GOT3 (cell line): ENCODE measurements at places on chromosomes 11 and 22.

- no peak for DNase-seq
Observed at GRCh38 chr11:117492578-117493251, 165.1 kb downstream of the CEP164 start.

GRCh38 chr11:942823-943222 lies 17.2 kb downstream of the AP2A2 start:
- no peak for DNase-seq

DNA sequence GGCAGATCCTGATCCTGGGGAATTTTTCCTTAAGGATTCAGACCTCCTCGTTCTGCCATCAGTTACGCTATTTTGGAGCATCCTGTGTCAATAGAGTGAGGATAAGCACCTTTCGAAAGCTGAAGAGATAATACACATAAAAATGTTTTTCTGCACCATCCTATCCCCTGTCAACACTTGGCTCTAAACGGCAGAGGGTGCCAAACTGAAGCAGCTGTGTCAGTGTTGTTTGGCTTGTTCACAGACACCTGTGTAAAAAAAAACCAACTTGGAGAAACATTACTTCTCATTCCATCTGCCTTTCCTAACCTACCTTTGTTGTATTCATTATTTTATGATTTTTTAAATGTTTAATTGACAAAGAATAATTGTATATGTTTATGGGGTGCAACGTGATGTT lies 417.0 kb upstream of the DDI1 start:
- DNase-seq: no peak

GRCh38 chr22:26737262-26737661 lies 79.9 kb downstream of the MIAT start:
- DNase-seq: no peak

- DNase-seq: no peak
Observed at GRCh38 chr11:79243422-79244210, 197.2 kb downstream of the TENM4 start.

GRCh38 chr11:19546325-19546724 lies 166.3 kb upstream of the NAV2 start:
- DNase-seq: no peak

- no peak for DNase-seq
Observed at GRCh38 chr22:39664485-39665200, 94.1 kb downstream of the CACNA1I start.

GRCh38 chr11:217704-218103 lies 10.2 kb downstream of the RIC8A start:
- no peak for DNase-seq

DNA sequence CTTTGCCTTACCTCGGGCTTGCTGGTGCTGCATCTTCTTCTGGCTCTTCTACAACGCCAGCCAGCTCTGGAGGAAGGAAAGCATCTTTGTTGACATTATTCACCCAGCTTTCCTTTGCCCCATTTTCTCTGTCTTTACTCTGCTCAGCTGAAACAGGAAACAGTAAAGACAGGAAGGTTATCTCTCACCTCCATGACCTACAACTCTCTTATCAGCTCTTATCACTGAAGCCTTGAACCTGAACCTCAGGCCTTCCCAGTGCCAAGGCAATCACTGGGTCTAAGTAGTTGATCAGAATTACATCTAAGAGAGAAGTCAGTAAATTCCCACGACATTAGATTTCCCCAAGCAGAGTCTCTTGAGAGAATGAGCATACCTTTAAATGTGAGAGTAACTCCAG lies 59.6 kb upstream of the CCDC89 start:
- no peak for DNase-seq

DNA sequence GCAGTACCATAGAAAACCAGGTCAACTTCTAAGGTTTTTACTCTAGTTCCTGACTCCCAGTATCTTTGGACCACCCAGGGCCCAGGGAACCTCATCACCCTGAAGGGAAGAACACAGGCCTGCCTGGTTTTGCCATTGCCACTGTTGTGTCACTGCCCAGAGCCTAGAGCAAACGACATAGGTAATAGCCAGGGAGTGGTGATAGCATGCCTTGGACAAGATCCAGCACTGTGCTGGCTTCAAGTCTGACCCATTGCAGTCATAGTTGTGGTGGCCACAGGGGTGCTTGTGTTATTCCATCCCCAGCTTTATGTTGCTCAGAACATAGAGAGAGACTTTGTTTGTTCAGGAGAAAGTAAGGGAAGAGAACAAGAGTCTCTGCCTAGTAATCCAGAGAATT lies 2310.2 kb downstream of the LRRC4C start:
- no peak for DNase-seq

- no peak for DNase-seq
Observed at GRCh38 chr11:103534191-103534590, 425.0 kb downstream of the DYNC2H1 start.

DNA sequence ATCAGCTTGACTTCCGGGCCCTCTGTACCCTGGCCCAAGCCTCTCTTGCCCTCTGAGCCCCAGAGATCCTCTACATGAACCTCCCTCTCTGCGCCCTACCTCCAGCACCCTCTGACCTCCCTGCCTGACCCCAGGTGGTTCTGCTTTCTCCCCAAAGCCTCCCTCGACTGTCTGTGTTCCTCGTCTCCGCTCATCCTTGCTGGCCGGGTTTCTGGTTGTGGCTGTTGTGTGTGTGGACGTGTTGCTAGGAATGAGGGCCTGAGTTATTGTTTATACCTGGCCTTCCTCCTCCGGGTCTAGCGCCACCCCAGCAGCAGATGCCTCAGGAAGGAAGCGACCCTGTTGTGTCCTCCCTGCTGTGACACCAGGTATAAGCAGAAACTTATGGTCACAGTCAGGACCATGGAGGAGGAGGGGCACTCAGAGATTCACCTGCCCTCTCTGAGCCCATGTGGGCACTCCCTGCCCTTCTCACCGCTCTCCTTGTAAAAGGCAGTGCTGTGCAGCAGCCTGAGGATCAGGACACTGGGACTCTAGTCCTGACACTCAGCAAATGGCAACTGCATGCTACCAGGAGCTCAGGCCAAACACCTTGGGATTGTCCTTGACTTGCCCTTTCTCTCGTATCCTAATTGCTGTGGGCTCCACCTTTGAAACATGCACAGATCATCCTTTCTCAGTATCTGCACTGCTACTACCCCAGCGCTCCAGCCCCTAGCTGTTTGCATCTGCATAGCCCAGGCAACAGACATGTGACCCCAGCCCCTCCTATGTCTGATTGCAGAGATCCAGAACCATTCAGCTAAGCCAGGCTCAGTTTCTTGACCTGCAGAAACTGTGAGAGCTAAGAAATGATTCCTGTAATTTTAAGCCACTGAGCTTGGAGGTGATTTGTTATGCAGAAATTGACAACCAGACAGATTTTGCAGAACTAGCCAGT lies 140.1 kb downstream of the ST3GAL4 start:
- no peak for DNase-seq

- DNase-seq: no peak
Observed at GRCh38 chr22:20396639-20397038, 2.7 kb downstream of the ZNF74 start.

DNA sequence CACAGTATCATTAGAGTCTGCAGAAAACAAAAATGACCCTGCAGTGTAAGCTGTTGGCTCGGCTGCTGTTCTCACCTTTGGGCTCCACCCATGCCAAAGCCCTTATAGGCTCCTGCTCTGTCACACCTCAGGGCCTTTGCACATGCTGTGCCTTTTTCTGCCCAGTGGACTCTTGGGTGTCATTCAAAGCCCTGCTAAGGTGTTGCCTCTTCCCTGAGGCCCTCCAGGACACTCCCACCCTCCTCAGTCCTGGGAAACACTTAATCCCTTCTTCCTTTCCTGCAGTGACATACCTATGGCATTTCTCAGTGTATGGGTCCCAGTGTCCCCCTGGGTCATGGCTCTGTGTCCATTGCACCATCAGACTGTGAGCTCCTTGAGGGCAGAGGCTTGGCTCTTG lies 29.1 kb upstream of the CACNG2 start:
- DNase-seq: no peak

DNA sequence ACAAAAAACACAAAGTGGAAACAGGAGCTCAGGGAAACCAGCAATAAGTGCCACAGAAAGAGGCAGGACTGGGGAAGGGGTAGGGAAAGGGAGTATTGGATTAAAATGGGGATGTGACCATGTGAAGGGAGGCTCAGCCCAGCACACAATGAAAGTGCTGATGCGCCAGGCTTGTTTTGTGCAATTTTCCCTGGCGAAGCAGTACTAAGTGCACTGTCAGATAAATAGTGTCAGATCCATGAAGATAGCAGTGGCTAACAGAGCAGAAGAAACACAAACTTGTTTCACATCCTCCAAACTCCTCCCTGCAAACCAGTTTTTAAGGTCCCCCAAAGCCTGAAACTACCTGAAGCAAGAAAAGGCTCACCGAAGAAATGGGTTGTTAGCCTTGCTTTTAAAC lies 50.7 kb upstream of the RAPSN start:
- no peak for DNase-seq

GRCh38 chr11:78221396-78222315 lies 32.9 kb downstream of the USP35 start:
- no peak for DNase-seq

GRCh38 chr11:93939084-93939760 lies 81.9 kb upstream of the HEPHL1 start:
- DNase-seq: no peak

DNA sequence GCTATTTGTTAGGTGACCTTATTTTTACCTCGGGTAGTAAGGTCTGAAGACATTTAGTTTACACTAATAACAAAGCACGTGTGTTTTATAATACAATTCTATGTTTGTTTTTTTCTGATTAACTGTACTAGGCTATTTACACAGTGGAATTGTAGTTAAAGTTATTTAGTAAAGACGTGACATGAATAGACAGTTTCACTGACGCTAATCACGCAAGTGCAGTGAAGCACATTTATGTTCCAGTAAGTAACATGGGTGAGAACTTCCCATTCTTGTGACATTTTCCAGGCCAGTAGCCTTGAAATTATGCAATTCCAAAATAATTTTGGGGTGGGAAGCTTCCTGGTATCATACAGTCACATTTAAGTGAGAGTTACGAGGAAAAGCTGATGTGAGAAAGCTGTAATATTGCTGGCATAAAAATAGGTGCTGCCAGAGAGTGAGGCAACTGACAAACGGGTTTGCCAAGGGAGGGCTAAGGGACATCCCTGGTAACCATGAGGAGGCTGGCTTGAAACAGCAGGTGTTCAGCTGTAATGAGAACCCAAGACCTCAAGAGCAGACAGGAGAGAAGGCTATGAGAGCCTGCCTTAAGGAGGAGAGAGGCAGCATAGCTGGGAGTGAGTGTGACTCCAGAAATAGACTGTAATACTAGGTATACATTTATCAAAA lies 378.8 kb downstream of the DCDC1 start:
- DNase-seq: no peak

GRCh38 chr11:67054836-67055523 lies 1.7 kb upstream of the RHOD start:
- no peak for DNase-seq

- no peak for DNase-seq
Observed at GRCh38 chr11:62245271-62245753, 3.3 kb downstream of the SCGB1D2 start.
